ENCODE measurements at places on chromosomes 12 and 14. TPM values are rescaled to one million over a fixed set of nuclear protein-coding genes. Genes with fewer than 3 reads are reported as not detected.
A peak's percentile ranks its signal among the peaks of the same experiment; 100 is the strongest.

GRCh38 chr12:19150273-19150900, 20.9 kb downstream of the PLEKHA5 start:
- DNase-seq = no peak

CDKL1 gene
- 1.2 TPM for total RNA-seq

DNA sequence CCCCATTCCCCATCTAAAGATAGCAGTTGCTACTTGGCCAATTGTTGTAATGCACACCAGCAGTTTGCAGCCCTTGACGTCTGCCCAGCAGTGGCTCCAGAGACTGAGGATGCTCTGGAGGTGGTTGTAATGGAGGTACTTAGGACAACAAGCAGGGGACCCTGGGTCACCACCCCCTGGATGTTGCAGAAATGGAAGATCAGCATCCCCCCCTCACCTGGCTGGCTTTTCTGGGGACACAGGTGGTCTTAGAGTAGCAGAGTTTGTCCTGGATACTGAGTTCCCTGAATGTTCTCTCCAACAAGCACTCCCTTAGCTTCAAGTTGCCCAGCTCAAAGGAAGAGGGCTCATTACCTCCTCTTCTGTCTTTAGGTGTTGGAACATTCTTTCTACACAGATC, 250.5 kb downstream of the AACS start:
- no peak for DNase-seq

GRCh38 chr12:67811437-67812361, 163.2 kb downstream of the DYRK2 start:
- peak; percentile 43 for DNase-seq

DNA sequence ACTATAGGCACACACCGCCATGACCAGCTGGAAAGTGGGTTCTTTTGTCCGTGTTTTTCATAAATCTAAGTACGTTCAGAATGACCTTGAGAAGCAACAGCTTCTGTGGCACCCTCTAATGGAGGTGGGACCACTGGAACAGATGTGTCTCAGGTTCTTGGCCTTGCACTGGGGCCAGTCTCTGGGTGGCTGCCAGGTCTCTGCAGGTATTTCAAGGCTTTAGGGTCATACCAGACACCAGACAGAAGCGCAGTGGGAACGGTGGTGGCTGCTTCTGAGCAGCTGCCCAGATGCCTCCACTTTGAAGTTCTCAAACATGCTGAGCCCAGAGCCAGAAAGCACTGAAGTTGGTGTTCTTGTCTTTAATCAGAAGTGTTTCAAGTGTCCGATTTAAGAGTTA, 75.0 kb upstream of the RBM19 start:
- no peak for DNase-seq

- no peak for DNase-seq
Measured at GRCh38 chr14:49769171-49769570, 1.2 kb downstream of the KLHDC2 start.

DNA sequence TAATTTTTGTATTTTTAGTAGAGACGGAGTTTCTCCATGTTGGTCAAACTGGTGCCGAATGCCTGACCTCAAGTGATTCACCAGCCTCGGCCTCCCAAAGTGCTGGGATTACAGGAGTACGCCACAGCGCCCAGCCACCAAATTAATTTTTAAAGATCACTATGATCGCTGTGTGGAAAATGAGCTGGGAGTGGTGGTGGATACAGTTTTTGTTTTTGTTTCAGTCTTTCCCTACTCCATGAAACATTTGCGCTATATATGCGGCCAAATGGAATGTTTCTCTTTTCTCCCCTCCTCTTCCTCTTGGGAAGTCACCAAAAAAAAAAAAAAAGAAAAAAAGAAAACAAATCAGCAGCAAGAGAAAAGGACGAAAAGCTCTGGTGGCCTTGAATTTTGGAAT, 20.8 kb upstream of the P2RX4 start:
- no peak for DNase-seq

GRCh38 chr12:124568431-124569374, 1.3 kb upstream of the NCOR2 start:
- DNase-seq = no peak

TTLL5 gene
- total RNA-seq = 24.7 TPM

DNA sequence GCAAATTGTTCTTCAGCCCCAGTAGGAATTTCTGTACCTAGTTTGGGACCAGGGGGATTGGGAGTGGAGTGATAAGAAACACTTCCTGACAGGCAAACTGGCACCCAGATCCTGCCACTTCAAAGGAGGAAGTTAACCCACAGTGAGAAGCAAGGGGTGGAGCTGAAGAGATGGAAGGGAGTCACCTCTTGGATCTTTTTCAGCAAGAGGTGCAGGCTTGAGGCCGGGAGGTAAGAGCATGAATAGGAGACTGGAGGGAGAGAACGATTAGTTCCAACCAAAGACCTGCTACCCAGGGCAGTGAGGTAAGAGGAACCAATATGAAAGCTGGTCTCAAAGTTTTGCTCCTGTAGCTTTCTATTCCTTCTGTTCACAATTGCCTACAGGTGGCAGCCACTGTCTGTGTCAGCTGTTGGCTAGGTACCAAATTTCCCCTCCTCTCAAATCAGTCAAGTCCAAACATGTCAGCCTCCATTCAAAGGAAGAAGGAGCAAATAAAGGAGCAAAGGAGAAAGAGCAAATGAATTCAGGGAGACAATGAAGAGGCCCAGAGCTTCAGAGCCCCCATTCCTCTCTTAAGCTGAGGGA, 14.9 kb upstream of the TAC3 start:
- no peak for DNase-seq

FKBP4 gene
- total RNA-seq = 46.6 TPM

OR4K15 gene
- total RNA-seq = not detected

GRCh38 chr12:92844151-92844763, 84.8 kb downstream of the EEA1 start:
- DNase-seq = no peak

OR6S1 gene
- not detected for total RNA-seq

AQP2 gene
- not detected for total RNA-seq

DNA sequence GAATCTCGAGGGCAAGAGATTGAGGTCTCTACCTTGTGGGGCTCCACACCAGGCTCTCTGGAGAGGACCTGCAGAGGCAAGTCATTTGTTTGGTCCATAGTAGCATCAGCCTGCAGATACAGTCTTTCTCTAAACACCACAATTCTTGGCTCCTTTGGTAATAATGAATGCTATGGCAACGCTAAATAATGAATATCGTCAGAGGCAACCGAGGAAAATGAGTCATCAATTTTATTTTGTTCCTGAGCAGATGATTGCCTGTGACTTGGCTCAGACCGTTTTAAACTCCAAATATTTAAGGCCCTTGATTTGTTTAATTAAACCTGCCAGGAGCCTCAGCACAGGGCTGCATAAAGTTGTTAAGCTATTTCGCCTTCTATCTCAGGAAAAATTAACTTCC, 924.1 kb upstream of the TMEM132C start:
- no peak for DNase-seq

DNA sequence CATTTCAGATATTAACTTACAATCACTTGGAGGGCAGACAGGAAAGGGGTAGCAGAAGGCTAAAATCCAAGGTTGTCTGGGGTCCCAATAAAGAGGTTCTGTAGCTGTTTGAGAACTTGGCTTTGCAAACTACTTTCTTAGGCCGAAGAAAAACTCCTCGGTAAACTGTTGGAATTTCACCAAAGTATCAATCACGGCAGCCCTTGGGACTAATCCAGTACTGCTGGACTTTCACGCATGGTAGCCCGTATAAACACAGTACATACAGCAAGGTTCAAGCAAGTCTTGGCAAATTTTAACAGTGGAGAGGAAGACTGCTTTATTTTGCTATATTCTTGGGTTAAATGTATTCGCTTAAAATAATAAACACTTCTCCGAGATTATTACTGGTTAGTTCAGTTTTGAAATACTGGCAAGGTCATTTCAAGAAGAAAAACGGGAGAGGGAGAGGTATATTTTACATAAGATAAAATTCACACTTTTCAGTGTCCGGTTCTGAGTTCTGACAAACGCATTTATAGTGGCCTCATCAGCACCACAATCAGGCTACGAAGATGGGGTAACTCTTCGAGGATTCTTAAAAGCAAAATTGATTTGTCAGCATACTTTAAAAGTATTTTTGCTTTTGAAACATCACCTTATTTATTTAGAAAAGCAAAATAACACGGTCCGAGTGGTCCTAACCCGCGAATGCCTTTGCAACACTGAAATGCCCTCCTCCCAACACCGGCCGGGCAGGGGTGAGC, 1.3 kb downstream of the SETD3 start:
- DNase-seq = no peak

- DNase-seq = no peak
Measured at GRCh38 chr12:39873065-39873464, 232.8 kb downstream of the SLC2A13 start.

- DNase-seq = no peak
Measured at GRCh38 chr14:53468876-53469275, 315.8 kb upstream of the DDHD1 start.
